ENCODE measurements at places on chromosomes 12 and 14.

DNA sequence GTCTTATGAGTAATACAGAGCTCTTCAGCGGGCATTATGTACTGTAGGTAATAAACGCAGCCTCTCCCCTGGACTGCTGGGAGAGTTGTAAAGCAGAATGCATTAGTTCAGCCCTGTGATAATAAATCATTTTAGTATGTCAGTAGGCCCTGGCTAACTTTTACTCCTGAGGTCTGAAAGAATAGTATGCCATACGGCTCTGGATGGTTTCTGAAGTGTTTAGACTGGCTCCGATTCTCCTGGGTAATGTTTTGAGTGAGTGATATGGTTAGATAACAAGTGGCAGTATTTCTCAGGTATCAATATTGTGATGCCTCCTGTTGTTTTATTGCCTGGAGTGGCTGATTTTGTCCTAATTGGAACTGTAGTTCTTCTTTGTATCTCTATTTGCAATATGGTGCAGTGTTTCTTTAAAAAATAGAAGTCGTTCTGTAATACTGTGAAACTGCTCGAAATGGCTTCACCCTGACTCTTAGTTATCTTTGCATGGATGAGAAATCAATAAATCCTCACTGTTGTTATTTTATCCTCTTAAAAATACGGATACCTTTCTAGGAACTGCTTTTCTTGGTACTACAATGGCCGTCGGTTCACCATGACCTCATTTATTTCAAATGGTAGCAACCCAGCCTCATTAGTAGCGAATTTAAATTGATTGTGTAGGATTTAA, 100.2 kb downstream of the PDZRN4 start:
- DNase-seq = no peak

DNA sequence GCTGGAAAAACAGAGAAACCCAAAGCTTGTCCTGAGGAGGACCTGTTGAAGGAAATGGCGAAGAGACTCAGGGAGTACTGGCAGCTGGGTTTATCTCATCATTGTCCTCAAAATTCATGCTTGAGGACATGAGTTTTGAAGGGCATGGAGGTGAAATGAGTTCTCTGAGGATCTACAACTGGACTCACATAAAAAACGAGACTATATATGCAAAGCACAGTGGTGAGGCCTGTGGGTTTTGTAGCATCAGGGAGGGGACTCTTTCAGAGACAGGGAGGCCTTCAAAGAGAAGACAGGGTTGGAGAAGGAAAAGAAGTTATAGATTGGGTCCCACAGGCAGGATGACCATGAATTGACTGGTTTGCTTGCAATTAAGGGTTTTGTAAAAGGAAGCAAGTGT, 71.3 kb upstream of the SCN8A start:
- no peak for DNase-seq

- no peak for DNase-seq
These were observed 518.5 kb upstream of the MDGA2 start for GRCh38 chr14:48193893-48194292.

- DNase-seq = no peak
These were observed 74.4 kb upstream of the FBRSL1 start for GRCh38 chr12:132415327-132416120.

- no peak for DNase-seq
These were observed 101.8 kb downstream of the UNC79 start for GRCh38 chr14:93532541-93532940.

Data from AG04449 (cell line).